ENCODE measurements at places on chromosomes 11 and 22.

DNA sequence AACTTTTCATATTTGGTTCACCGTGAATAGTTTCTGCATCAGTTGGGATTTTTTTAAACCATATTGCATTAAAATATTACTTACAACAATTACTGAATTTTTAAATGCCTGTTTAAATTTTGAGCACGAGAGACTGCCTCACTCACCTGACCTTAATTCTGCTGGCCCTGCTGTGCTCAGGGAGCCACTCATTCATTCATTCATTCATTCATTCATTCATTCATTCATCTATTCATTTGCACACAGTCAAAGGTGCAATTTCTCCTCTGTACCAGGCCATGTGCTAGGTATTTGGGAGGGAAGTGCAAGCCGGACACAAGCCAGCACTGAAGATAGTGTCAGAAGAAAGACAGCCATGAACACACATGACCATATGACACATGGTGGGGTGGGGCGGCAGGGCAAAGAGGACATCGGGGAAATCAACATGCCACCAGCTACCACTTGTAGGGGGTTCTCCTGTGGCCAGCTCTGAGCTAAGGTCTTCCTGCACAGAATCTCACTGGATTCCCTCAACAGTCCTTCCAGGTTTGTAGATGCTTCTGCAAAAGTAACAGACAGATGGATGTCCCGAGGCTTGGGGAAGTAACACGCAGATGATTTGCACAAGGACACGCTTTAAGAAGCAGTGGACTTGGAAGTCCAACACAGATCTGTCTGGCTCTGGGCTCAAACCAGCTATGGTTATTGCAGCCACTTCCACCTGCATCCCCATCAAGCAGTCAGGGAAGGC is 568 bp upstream of the CSF2RB start:
- no peak for DNase-seq

DNA sequence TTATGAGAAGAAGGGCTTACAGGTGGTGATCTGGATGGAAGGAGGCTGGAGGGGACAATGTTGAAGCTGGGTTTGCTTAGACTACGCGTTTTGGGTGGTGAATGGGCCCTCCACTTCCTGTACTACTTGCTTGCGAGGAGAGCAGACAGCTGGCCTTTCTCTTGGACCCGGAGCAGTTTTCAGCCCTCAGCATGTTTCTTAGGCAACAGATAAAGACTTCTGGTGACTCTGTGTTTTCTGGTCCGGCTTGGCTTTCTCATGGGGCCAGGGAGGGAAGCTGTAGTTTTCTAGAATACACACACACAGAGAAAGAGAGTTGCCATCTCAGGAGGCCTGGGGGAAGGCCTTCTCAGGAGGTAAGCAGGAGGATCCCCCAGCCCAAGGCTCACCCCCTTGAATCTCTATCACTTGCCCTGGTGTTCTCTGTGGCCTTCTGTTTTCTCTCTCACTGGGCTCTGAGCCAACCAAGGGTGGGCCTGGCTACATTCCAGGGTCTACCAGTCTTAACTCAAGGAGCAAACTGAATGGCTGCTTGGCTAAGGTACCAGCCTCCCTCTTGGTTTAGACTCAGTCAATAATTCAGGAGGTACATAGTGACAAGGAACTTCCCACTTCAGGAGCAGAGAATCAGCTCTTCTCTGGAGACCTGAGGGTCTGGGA is 2.4 kb downstream of the CCS start:
- no peak for DNase-seq

DNA sequence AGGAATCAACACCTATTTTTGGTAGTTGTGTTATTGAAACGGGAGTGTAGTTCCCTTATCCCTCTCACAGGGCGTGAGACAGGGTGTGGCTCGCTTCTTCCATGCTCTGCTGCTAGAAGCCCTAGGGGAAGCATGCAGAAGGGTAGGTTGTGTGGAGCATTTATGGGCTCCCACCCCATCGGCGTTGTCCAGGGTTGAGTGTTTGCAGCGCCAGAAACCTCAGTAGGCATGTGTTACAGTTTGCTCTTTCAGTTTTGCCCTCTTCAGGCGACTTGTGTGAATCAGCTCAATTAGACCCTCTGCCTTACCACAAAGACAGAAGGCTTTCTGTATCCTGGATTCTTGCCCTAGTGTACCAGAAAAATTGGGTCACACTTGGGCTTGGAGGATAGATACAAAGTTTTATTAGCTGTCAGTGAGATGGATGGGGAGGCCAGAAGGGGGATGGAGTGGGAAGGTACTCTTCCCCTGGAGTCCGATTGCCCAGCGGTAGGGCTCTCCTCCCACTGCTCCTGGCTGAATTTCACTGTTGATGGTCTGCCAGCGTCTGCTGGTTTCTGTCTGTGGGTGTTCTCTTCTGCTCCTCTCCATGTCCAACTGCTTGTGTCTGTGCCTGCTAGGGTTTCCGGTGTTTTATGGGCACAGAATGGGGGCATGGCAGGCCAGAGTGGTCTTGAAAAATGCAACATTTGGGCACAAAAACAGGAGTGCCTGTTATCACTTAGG is 358.3 kb upstream of the CTSC start:
- no peak for DNase-seq

DNA sequence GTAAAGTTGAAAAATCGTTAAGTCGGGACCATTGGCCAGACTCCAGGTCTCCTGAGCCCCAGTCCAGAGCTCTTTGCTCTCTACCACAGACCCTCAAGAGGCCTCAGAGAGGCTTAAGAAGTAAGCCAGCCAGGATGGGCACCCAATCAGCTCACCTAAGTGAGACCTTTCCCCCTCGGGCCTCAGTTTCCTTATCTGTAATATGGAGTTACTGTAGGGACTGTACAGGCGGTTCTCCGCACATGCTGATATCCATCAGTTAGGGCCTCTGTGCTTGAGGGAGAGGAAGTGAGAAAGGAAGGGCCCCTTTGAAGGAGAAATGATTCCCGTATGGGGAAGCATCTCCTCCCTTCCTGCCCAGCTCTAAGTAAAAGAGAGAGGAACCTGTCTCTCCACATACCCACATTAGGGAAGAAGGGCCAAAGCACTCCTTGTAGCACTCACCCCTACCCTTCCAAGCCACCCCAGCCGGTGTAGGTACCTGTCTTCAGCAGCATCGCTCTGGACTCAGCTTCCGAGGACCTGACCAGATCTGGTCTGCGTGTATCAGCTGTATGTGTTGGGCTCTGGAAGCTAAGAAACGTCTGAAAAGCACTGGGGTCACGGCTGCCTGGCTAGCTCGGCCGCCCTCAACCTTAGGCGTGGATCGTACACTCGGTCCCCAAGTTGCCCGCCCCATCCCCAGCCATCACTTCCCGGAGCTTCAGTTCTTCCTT is 653 bp downstream of the NAGA start:
- DNase-seq: no peak

DNA sequence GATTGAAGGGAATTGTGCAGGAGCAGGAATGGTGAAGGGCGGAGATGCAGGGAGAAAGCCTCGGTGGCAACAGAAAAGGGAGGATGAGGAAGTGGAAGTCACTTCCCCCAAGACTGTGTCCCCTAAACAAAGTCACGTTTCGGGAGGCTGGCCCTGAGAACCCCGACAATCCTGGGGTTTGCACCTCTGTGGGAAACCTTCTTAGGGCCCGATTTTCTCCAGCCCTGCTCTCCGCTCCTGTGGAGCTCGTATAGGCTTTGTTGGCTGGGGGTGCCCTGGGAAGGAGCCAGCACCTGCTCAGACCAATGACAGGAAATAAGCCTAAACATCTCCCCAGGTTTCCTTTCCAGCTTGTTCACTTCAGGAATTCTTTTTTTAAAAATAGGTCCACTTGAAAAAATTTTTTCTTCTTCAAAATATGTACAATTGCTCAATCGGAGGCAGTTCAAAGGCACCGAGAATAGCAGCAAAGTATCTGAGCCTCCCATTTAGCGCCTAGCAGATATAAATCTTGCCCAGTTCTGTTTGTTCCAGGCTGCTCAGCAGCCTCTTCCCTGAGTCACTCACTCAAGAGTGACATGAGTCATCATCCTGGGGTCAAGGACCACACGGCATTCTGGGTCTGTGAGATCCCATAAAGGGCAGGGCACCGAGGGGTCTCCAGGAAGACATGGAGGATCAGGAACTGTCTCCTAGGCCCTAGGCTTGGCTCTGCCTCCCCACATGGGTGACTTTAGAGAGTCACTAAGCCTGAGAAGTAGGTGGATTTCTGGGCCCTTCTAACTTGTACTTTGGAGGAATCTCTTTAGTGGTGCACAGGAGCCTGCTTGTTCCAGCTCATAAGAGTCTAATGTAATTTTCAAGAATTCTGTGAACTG is 34.0 kb downstream of the IRAG1 start:
- DNase-seq: peak; percentile 95

GRCh38 chr22:17130199-17130598 is 9.0 kb upstream of the TMEM121B start:
- peak; percentile 7 for DNase-seq

- peak; percentile 41 for DNase-seq
Observed at GRCh38 chr11:120061761-120062560, 76.0 kb downstream of the TRIM29 start.

Measured in fibroblast of skin of right quadriceps (primary cell).